GM20000 (cell line): ENCODE measurements at places on chromosomes 5 and 9.

- no peak for DNase-seq
These were observed 83.4 kb upstream of the PCA3 start for GRCh38 chr9:76680716-76681425.

- DNase-seq: no peak
These were observed 148.0 kb downstream of the BRINP1 start for GRCh38 chr9:119221276-119221675.

DNA sequence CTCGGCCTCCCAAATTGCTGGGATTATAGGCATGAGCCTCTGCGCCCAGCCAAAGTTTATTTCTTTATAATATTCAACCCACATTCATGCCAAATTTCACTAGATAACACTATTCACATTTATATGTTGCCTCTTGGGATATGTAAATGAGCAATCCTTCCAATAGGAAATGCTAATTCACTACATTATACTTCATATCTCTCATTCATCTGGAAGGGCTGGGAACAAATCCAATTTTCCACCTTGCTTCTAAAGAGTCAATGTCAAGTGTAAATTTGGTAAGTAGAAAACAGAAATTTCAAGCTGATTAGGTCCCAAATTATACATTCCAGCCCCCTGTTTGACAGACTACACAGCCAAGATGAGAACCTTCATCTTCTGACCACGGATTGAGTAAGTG, 385.5 kb downstream of the GLIS3 start:
- DNase-seq: no peak

- DNase-seq: peak; percentile 74
These were observed 21.7 kb upstream of the NANS start for GRCh38 chr9:98034593-98035546.

DNA sequence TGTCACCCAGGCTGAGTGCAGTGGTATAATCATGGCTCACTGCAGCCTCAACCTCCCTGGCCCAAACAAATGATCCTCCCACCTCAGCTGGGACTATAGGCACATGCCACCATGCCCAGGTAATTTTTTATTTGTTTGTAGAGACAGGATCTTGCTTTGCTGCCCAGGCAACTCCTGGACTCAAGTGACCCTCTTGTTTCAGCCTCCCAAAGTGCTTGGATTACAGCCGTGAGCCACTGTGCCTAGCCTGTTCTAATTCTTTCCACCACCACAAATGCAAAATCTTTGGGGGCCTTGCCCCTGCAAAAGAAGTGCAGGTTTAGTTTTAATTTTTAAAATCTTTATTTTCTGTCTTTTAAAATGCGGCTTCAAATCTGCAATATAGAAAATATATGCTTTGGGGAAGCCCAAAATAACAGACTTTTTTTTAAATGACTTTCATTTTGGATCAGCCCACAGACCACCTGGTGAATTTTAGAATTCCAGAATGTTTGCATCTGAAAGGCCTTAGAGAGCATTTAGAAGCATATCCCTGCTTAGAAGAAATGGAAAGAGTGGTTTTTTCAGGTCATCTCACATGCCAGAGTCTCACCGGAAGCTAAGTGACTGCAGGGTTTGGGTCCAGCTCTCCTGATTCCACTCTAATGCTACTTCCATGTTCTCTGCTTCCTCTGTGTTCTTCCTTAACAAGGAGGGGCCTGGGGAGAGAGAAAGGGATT, 111.4 kb upstream of the FER start:
- no peak for DNase-seq

GRCh38 chr5:15500325-15501001, 483 bp downstream of the FBXL7 start:
- DNase-seq: no peak

- no peak for DNase-seq
These were observed 118.1 kb downstream of the TRIO start for GRCh38 chr5:14261235-14261634.

GRCh38 chr9:68970151-68970550, 43.8 kb downstream of the PRKACG start:
- no peak for DNase-seq

GRCh38 chr5:31553863-31554262, 21.8 kb downstream of the C5orf22 start:
- DNase-seq: no peak

DNA sequence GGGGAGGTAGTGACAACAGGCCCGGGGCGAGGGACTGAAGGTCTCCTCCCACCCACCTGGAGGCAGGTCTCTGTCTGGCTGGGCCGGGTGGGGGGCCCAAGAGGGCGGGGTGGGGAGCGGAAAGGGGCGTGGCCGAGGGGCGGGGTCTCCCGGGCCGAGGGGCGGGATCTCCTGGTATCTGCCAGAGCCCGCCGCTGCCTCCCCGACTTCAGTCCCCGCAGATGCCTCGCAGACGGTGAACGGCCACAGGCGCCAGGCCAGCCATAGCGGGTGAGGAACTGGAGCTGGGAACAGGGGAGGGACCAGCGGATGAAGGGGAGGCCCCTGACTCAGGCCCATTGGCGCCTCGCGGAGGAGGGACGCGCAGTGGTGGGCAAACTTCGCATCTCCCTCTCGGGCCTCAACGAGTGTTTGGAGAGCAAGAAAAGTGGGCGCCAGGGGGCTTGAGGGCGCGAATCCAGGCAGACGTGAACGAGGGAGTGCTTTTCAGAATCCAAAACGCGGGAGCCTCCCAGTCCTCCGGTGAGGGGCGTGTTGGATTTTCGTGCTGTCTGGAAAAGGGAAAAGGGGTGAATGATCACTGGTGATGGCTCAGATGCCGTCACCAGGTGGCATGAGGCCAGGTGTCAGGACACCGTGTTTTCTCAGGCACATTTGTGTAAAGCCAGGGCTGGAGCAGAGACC, at the start of gene ADGRD2:
Gene ADGRD2, plus strand, starts transcription at position 211 of the 684 bp plus-strand sequence. CDS start 1,216 bp downstream, outside the sequence.
- peak; percentile 33 for DNase-seq

DNA sequence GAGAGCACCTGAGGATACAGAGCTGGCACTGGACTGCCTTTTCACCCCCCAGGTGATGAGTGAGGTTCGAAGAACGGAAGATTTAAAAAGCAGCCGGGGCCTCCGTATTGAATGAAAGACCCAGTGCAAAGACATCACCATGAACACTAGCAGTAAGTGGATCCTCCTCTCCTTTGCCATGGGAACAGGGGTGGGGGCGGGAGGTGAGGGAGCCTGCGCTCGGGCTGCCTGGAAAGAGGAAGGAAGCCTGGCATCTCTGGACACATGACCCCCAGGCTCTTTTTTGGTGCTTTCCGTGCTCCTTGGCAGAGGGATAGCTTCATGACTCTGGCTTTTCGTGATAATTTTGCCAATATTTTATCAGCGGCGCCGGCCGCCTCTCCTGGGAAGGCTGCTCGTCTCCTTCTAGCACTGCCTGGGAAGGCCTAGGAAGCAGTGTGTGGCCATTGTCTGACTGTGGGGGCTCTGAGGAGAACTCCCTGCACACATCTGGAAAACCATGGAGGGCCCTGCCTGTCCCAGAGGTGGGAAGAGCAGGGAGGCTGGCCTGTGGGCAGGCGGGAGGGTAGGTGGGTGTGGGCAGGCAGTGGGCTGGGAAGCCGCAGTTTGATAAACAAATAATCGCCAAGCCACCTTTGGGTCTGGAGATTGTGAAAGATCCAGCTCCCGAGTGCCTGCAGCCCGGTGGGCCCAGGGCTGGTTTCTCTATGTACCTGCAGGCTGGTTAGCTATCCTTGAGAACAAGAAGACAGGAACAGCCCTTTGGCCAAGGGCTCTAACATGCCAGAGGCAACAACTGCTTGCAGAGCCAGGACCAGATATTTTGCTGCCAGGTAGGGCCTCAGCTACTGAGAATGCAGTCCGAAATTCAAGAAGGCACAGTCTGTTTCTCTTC, 911 bp downstream of the ABLIM3 start:
- DNase-seq: no peak

DNA sequence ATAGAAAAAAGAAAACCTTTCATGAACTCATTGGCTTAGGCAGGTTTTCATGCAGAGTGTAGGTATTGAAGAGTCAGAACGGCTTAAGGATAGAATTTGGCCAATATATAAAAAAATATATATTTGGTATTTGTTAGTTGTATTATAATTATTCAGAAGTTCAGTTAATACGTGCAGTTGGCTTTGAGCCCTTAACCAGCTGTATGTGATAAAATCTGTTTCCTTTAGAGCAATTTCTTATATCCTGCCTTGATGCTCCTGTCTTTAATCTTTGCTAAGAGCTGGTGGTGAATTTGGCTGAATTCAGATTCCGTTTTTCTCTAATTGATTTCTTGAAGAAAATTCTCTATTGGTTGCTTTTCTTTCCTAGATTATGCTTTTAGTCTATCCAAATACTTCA, 3.7 kb downstream of the ANXA1 start:
- no peak for DNase-seq

DNA sequence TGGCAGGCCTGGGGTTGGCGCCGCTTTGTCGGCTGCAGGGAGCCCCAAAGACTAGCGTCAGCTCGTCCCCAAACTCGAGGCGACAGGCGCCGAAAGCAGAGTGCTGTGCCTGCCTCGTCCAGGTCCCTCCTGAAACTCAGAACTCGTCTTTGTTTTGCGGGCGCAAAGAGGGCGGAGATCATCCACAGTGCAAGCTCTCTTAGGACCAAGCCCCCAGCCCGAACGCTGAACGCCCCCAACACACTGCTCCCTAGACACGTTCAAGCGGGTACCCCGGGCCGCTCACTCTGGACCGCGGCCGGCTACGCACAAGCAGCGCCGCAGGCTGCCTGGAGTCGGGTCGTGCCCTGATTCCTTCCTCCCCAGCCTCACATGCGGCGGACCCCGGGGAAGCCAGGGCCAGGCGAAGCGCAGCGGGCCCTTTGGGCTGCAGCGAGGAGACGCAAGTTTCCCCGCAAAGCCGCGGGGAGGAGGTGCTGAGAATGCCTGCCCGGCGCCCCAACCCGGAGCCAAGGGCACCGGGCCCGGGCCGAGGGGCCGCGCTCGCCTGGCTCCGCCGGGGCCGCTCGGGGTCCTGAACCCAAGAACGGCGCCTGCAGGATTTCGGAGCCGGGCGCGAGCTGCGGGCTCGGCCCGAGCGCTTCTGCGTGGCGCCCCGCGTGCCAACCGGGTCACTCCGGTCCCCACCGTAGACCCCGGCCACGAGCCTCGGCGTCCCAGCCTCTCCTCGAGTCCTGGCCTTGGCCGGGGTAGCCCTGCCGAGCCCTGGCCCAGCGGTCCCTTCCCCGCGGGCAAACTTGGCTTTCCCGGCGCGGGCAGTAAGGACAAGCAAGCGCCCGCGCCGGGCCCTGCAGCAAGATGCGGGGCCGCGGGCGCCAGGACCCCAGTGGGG, 738 bp downstream of the FSTL4 start:
- peak; percentile 46 for DNase-seq

DNA sequence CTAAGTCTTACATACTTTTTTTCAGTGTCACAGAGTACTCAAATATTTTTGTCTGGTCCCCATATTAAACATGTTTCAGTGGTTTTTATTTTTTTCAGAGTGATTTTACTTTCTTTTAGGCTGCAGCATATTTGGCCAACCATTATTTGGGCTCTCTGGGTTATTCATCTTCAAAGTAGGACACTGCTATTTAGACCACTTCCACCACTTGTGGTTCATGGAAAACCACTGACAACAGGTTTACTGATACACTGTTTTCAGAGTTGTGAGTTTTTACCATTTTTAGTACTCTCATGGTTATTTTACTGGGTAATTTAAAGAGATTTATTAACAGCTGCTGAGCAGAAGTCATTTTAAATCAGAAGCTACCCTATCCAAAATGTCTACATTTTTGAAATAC, 437.6 kb downstream of the KIAA0825 start:
- no peak for DNase-seq

DNA sequence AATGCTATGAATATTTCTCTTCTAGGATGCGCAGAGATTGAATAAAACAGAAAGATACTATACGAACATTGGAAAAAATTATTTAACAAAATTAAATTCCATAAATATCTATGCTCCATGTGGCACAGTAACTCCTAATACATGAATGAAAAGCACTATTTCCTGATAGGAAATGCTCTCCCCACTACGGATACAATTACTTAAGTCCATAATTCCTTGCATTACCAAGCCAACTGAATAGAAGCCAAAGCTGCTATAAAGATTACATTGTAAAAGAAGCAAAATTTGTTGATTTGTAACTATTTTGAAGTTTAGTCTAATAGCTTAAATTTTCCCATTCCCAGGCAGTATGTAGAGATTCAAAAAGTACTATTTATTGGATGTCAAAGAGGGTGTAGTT, 61.8 kb upstream of the SNX2 start:
- DNase-seq: no peak

DNA sequence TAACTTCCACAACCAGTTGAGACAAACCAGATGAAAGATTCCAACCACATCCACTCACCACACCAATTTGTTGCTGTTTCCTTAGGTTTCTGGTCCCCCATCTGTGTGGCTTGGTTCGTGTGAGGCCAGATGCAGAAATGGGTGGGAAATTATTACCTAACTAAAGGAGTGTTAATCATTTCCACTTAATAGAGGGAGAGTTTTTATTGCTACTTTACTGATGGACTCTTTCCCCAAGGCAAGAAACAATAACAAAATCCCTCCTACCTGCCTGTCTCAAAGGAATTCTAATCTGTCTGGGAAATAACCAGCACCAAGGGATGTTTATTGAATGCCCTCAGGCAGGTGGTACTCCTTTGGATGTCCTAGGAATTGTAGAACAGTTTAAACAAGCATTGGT, 76.3 kb downstream of the TMEM167A start:
- DNase-seq: no peak

GRCh38 chr5:31614151-31615020, 24.5 kb upstream of the PDZD2 start:
- DNase-seq: no peak

DNA sequence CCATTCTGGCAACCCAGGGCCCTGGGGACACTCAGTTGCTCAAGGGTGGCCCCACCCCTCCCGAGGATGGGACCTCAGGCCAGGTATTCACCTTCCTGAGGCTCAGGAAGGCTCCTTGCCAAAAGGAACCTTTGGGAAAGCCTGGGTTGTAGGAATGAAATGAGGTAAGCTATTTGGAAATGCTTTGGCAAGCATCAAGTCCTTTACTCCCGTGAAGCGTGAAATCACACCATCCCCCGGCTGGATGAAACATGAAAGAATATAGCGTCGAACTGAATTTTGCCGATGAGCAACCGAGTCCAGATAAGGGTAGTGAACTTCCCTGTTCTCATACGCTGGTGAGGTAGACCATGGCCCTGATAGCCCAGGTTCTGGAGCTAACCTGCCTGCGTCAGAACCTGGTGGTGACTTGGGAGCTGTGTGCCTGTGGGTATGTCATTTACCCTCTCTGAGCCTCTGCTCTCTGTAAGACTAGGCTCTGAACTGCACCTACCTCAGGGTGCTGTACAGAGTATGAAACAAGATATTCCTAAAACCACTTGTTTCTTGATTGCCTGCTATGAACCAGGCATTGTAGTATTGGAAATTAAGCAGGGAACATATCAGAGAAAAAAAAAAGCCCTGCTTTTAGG, 105.3 kb upstream of the BOD1 start:
- no peak for DNase-seq

DNA sequence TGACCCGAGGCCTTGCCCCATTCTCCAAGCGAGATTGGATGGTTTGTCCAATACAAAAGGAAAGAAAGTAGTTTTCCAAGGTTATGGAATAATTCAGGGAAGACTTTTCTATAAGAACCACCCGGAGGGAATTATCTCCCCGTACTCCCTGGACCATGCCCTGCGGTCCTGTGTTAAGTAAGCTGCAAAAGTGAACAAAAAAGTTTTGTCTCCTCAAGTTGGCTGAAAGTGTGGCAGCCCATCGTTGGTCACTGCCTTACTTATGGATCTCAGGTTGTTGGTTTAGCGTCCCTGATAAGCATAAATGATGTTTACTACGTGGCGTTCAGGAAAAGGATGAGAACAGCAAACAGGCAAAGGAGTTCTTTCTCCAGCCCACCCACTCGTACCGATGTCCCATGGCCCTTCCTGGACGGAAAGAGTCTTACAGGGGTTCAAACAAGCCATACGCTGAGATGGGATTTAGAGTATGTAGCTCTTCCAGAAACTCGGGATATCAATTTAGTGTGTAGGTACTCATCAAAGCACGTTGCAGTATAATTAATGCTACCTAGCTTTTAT, 413 bp upstream of the AUH start:
- no peak for DNase-seq
